ENCODE measurements at places on chromosomes 2 and 18.

GRCh38 chr2:145654746-145655145, 1134.8 kb upstream of the ZEB2 start:
- no peak for DNase-seq

- no peak for DNase-seq
Measured at GRCh38 chr18:64210401-64210949, 61.6 kb upstream of the LINC00305 start.

DNA sequence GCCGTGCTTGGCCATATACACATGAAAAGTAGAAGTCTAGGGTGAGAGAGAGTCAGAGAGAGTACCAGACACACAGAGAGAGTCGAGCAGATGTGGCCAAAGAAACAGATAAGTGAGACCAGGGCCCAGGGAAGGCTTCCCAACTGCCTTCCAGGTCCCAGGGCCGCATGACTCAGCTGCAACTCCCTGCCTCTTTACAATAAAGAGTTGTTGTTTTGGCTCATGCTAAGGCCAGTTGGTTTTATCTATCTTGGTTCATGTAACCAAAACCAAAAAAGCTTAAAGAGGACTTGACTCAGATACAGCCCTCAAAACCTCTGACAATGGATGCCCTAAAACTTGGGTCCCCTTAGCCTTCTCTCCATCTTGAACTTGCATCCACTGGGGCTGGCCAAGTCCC, 36.9 kb downstream of the REEP1 start:
- no peak for DNase-seq

GRCh38 chr2:128687565-128687964, 368.9 kb upstream of the HS6ST1 start:
- DNase-seq = no peak

DNA sequence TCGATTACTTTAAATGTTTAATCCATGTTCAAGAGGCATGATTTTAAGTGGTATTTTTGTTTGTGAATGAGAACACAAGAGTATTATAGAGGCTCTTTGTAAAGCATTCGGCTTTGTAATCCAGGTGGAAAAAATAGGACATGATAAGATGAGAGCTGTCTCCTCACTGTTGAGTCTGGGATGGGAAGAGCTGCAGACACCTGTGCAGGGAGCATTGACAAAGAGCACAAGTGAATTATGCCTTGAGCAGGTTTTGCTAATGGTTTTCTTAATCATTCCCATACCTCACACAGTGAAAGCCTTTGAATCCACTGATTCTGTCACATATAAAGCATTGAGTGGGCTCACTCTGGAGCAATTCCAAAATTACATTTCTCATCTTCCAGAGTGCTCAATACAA, 9.6 kb downstream of the COL6A3 start:
- DNase-seq = no peak

- no peak for DNase-seq
Measured at GRCh38 chr2:69827796-69828540, 1.5 kb upstream of the GMCL1 start.

DNA sequence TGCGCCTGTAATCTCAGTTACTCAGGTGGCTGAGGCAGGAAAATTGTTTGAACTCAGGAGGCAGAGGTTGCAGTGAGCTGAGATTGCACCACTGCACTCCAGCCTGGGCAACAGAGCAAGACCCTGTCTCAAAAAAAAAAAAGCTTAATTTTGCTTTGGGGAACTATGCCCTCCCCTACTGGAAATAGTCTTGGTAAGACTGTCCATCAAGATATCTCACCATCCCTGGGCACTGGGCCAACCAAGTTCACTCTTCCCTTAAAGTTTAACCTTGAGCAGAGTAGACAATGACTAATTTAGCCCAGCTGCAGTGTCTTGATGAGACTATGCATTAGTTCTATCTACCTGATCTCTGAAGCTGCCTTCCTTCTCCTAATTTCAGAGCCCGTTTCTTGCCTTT, 44.7 kb downstream of the ASXL2 start:
- no peak for DNase-seq

DNA sequence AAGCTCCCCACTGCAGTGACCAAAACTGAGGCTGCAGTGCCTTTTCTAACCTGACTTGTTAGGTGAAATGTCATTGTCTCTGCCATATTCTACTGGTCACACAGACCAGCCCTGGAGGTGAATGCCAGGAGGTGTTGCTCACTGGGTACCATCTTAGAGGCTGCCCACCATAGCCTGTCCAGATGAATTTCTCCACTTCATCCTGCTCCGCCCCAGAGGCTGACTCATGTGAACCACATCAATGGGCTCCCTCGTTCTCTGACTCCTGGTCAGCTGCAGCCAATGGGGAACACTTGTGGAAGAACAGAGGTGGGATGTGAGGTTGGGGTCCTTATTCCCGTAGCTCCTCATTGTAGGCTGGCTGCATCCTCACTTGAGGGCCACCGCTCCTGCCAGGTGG, 3.4 kb upstream of the NARS1 start:
- no peak for DNase-seq

- DNase-seq = peak; percentile 73
Measured at GRCh38 chr2:174577967-174578589, 19.5 kb downstream of the WIPF1 start.

DNA sequence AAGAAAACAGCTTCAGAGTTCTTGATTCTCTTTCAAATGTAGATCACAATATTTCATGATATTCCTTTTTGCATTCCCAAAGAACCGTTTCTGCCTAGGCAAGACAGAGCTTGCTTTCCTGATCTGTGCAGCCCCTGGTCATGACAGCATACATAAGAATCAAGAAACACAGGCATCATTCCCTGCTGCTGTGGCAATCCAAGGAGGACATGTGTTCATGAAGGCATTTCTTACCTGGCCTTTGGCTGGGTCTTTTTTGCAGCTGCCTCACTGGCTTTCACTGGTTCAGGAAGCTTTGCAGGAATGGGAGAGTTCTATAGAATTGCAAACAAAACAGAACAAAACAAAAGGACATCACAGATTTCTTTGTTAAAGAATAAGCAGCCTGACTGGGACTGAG, 87.6 kb upstream of the NFU1 start:
- no peak for DNase-seq

- no peak for DNase-seq
Measured at GRCh38 chr2:118350621-118351020, 262.4 kb downstream of the INSIG2 start.

GRCh38 chr2:11042841-11043240, 112.4 kb upstream of the SLC66A3 start:
- DNase-seq = no peak

DNA sequence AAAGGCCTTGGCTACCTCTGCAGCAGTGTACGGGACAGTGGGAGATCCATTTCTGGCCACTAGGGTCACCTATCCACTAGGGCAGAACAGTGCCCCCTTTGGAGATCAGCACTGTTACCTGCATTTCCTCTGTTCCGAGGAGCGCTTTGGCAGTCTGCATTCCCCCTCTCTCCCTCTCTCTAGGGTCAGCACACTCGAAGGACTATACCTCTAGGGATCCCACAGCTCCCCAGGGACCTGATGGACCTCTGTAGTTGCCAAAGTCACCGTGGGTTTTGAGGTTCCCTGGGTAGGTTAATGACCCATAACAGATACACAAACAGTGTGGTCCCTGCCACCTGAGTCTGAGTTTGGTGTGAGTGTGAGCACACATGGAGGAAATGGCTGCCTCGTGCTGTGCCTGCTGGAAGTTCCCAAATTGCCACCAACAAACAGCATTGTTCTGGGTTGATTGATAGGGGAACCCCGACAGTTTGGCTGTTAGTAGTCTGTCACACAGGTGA, 99.8 kb upstream of the VWC2L start:
- DNase-seq = no peak

DNA sequence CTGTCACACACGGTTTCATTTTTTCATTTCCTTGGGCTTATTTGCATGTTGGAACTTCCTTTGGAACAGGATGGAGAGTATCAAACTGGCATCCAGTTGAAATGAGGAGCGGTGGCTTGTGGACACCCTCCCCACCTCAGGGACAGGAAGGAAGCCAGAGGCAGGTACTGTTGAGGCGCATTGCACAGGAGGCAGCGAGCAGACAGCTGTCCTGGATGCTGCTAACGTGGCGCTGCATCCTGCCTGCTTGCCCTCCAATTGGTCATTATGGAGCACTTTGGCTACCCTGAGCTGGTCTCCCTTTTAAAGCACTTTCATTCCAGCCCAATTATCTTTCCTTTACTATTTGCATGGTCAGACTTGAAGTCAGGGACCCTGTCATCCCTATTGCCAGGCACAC, 80.7 kb upstream of the ITGA4 start:
- no peak for DNase-seq

DNA sequence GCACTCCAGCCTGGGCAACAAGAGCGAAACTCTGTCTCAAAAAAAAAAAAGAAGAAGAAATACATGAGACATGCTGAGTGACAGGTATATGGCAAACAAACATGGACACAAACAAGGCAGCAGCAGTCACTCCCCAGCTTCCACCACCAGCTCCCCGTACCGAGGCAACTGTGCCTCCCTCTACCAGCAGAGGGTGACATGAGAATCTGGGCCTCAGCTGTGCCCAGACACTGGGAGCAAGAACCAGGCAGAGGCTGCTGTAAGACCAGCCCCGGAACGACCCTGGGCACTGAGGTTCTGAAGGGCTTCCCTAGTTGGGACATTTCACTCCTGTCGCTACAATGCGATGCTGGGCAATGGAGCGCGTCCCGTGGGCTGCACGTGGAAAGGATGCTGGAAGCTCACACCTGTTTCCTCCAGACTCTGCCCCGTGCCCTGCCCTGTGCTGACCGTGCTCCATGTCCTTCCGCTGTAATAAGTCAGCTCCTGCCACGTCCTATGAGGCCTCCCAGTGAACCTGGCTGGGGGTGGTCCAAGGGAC, 37.1 kb downstream of the BOK start:
- no peak for DNase-seq

GRCh38 chr2:95007822-95008221, 17.7 kb upstream of the MAL start:
- DNase-seq = peak; percentile 74

DNA sequence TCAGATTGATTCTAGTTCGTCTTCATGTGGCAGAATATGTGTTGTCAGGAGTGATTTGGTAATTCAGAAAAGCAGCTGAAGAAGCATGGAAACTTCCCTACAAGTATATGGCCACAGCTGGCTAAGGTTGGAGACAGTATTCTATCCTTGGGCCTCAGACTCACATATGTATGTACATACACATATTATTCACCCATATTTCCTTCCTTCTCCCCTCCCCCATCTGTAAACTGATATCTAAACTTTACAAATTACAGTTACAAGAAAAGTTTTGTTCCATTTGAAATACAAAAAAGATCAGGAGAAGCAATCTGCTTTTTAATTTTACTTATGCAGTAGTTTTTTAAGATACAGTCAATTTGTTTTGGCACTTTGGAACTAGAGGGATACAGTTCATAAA, 3.1 kb downstream of the SP3 start:
- DNase-seq = no peak

- DNase-seq = no peak
Measured at GRCh38 chr2:26043862-26044696, 10.2 kb downstream of the RAB10 start.

DNA sequence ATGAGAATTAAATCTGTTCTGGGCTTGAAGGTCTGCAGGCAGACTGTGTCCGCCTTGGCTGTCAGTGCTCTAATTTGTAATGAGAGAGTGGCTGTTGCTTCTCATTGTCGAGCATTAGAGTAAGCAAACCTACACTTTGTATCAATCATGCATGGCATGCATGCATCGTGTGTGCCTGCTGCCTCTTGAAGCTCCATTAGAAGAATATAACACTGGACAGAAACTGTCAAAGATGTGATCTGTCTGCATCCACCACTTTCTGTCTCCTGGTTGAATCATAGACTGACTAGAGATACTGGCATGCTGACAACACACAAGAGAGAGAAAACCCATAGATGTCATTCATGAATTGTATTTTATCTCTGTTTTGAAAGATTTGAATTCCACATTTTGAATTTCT, 275.0 kb upstream of the NXPH2 start:
- DNase-seq = no peak

GRCh38 chr2:223815186-223815883, 22.0 kb downstream of the AP1S3 start:
- DNase-seq = no peak

GRCh38 chr2:158967114-158967730, 1.2 kb upstream of the TANC1 start:
- no peak for DNase-seq

DNA sequence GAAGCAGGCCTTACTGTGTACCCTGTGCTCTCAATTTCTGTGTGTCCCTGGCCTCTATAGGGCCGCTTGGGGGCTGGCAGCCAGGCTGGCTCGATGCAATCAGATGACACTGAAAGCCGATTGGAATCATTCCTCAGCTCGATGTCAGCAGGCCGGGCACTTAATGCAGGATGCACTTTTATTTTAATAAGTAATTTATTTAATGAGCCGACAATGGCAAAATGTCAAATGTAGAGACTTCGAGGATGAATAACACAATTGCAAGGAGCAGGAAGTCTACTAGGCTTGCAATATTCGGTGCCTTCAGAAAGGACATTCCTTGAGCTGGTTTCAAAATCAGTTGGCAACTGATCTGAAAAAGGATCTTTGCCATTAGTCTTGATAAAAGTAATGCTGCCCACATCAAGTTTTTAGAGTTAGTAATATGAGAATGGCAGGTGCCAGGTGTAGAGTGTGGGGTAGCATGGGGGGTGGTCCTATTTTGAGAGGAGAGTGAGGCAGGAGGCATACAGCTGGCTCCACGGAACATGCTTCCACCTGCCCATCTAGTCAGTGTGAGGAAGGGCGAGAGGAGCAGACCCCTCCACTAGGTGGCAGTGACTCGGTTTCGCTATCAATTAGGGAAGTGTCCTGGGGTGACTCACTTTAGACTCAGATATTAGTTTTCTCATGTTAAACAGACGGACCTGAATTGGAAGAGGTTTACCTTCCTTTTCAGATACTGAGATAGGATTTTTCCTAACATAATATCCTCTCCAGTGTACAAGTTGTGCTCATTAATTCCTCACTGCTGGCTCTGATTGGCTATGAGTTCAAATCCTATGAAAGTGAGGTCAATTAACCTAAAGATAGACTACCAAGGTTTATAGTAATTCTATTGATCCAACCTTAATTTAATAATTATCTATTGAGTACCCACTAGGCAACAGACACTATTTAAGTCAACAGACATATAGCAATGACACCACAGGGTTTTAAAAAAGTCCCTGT, 80.9 kb downstream of the NABP1 start:
- DNase-seq = peak; percentile 29

- no peak for DNase-seq
Measured at GRCh38 chr2:48482313-48482712, 47.6 kb upstream of the STON1 start.

- DNase-seq = no peak
Measured at GRCh38 chr2:166519391-166519962, 25.4 kb upstream of the SCN7A start.

- no peak for DNase-seq
Measured at GRCh38 chr18:77110936-77111335, 21.6 kb downstream of the MBP start.

GRCh38 chr18:8999872-9000271, 102.6 kb upstream of the NDUFV2 start:
- no peak for DNase-seq

Measured in Ammon's horn (tissue), 1 donor.